Inflammatory macrophage (primary cell): ENCODE measurements at places on chromosomes 7 and 10.

DNA sequence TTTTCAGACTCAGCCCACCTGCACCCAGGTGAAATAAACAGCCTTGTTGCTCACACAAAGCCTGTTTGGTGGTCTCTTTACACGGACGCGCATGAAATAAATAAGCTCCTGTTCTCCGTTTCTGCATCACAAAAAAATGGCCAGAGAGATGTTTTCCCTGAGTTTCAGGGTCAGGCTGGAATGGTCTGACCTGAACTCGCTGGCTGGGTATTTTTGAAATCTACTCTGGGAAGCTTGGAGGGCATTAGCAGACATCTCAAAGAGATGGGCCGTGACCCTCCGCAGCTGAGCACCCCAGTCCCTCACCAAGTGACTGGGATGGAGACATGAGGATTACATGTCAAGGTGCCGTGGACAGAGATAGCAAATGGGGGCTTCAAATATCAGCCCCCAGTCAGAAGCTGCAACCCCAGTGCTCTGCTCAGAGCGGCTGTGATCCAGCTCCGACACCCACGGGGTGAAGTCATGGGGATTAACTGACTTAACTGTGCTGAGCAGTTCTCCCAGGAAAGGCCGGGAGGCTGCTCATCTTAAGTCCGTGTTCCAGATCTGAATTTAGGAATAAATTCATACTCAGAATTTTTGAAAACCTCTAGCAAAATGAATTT lies 22.3 kb downstream of the CALML5 start:
- DNase-seq, result no peak

DNA sequence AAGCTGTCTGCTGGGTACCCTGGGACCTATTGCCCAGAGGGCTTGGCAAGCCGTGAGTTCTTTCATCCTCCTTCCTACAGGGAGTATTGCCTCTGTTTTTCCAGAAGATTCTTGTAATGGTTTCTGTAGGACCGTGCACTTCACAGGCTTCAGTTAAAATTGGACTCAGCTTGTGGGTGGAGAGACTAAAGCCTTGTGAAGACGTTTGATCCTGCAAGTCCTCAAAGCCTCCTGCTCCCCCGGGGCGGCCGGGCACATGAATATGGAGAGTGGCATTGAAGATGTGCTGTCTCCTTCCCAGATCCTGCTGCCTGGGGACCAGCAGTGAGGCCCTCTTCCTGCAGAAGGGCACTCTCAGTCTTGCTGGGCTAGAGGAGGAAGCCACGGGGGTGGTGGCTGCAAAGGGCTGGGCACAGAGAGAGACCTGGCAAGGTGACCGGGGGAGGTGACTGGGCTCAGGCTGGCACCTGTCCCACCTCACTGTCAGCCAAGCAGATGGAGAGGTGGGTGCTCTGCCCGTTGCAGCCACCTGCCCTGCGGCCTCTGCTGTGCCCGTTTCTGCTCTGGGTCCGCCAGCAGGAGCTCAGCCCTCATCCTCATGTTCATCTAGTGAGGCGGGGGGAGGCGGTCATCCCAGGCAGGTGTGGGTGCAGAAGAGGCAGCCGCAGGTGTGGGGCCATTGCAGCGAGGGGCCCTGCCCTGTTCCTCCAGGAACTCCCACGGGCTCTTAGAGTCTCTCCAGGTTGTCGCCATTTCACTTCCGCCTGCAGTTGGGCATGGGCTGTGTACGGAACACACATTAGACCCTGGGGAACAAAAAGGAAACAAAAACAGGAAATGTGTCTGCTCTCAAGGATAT lies 55.7 kb downstream of the TMEM209 start:
- DNase-seq, result no peak

GRCh38 chr7:88363869-88364268 lies 57.2 kb upstream of the STEAP4 start:
- no peak for DNase-seq

DNA sequence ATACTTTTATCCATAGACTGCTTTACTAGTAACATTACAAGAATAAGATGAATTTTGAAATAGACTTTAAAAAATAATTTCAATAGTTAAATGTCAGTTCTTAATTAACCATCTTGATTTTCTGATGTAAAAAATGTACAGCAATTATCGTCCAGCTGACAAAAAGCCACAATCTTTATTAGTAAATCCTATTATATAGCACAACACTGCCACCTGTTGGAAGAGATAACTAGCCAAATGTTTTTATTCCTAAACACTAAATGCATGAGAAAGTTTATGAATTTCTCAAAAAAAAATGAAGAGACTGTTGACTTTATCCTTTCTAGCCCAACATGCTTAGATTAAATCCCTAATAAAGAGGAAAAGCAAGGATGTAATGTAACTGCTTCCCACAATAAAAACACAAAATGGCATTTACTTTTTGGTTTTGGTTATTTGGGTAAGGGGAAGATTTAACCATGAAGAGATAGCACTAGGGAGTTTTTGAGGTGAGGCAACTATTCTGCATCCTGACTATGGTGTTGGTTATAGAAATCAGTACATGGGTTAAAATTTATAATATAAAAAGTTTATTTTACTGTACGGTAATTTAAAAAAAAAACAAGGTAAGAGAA lies 8.0 kb downstream of the COA1 start:
- peak; percentile 18 for DNase-seq

- DNase-seq, result no peak
These were observed 6.3 kb upstream of the TBX20 start for GRCh38 chr7:35260246-35260645.

- DNase-seq, result no peak
These were observed 40.5 kb downstream of the C1QL3 start for GRCh38 chr10:16481052-16481728.

DNA sequence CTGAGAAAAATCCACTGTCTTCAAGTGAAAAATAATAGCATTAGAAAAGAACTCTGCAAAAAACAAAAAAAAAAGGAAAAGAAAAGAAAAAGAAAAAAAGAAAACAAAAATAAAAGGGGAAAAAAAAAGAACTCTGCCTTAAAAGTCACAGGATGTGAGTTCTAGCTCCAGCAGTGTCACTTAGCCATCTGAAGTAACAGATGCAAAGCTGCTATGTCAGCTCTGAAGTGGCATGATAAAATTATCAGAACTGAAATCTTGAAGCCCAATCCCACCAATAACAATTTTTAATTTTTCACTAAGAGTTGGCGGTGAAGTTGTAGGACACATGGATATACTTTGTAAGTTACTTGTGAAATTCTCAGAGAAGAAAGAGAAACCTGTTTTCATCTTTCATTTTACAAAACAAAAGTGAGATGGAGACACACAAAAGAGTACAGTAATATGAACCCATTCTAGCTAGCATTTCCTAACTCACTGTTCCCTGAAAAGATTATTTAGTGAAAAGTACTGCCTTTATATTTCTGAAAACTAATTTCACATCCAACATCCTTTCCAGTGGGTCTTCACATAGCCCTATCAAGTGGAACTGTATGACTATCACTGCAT lies 103.5 kb downstream of the ELAPOR2 start:
- DNase-seq, result no peak

GRCh38 chr7:157595086-157595855 lies 258.5 kb downstream of the DNAJB6 start:
- DNase-seq, result no peak

DNA sequence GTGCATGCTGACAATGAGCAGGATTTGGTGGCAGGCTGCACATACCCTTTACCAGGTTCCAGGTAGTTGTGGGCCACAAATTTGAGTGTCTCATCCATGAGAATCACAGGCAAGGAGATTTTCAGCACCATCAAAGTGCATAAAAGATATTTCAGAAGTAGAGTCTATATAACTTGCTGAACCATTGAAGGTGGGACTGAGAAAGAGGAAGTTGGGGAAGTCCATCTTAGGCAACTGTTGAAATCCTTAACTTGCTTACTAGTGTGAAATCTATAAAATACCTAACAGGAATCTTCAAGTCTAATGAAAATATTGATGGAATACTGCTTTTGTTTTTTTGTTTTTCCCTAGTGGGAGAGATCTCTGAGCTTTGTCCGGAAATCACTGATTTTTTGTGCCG lies 325.1 kb upstream of the PLXDC2 start:
- no peak for DNase-seq

DNA sequence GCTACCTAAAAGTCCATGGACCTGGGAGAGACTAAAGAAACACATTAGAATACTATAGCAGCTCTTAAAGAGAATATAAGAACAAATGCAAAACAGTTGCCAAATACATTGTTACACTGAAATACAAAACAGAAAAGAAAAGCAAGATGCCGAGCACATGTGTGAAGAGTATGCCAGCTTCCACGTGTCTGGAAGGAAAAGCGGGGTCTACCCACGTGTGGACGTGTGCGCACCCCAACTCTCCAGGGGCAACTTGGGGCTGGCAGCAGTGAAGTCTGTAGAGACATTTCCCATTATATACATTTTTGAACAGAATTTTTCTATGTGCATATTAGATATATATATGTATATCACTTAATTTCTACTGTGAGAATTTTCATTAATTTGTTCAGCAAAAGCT lies 6.2 kb downstream of the VIPR2 start:
- DNase-seq, result no peak

- no peak for DNase-seq
These were observed 47.3 kb upstream of the PIP4K2A start for GRCh38 chr10:22761569-22762220.
